ENCODE measurements at places on chromosomes 4 and X. TPM values are rescaled to one million over a fixed set of nuclear protein-coding genes. Genes with fewer than 3 reads are reported as not detected.

Gene CT45A5
- total RNA-seq, result not detected

Gene PAGE2B
- total RNA-seq, result not detected

Gene CXorf58
- not detected for total RNA-seq

Gene COX7B2
- not detected for total RNA-seq

Gene JADE1
- total RNA-seq, result 28.3 TPM

Gene MAGEA3
- not detected for total RNA-seq

Gene MAGEA11
- total RNA-seq, result not detected

Gene AMMECR1
- 42.3 TPM for total RNA-seq

Gene GATB
- total RNA-seq, result 15.2 TPM

Gene CT45A2
- not detected for total RNA-seq

Gene KLHL13
- 5.1 TPM for total RNA-seq

Gene POLN
- total RNA-seq, result 3.7 TPM

Gene PDE6B
- 0.81 TPM for total RNA-seq

Gene PDCL2
- not detected for total RNA-seq

Gene F9
- not detected for total RNA-seq

Gene FDCSP
- not detected for total RNA-seq

Gene GPRASP1
- 0.32 TPM for total RNA-seq

All from cardiac atrium fibroblast (primary cell).